ENCODE measurements at places on chromosomes 12 and 14.

DNA sequence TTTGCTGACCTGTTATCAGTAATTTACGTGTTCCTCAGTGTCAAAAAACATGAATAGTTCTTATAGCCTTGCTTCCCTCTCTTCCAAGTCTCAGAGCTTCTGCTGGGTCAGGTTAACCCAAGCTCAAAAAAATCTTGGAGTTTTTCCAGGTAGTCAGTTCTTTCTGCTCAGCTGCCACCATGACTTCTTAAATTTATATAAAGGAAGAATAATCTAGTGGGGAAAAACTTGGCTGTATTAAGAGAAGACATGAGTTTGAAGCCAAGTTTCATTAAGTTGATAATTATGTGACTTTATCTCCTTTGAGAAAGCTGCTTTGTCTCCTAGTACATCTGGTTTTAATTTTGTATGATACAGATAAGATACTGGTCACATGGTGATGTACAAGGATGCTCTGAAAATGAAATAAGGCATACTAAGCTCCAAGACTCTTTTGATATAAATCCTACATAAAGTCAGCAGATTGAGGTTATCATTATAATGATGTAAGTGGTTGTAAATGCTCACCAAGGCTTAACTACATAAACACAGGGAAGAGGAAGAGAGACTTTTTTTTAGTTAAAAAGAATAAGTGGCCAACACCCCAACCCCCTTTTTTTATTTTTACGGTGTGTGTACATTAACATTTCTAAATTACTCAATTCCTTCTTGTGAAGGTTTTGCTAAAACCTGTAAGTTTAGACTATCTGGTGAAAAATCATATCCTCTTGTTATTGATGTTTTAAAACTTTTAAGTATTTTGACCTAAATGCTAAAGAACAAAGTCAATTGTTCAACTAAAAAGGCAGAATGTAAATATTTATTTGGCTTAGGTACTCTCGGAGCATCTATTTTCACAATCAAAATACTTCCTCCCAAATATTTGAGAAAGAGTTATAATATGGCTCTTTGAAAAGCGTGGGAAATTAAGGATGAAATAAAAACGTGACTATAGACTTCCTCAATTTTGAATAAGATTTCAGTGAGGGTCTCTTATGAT is 84.1 kb upstream of the SLC38A2 start:
- no peak for DNase-seq

DNA sequence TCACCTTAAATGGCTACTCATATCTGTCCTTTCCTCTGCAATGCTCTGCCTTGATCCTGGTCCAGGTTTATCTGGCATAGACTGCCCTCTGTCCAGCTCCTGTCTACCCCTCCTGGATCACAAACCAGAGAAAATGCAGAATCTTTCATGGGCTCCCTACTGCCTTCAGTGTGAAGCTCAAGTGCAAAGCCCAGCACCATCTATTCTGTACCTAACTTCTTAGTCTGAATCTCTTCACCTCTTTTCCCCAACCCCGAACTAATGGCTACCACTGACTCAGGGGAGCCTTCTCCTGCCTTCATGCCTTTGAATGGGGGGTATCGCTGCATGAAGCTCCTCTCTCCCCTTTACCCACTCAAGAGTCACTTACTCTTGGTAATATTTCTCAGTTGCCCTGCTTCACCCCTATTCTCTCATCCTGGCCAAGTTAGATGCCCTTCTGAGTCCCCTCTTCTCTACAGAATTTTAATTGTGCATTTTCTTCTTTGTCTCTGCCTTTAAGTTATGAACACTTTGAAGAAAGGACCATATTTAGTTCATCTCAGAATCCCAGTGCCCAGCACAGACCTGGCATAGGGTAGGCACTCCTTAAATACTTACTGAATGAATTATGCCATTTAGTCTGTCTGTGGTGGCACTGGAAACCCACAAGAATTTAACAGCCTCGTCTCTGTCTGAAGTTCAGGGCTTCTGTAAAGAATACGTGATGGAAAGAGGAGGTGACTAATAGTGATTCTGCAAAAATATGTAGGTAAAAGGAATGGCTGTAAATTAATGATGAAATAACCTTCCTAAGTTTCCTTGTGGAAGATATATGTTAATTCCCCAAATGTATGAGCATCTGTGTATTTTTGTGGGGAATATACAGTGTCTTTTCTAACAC is 191.3 kb upstream of the AMIGO2 start:
- no peak for DNase-seq

- DNase-seq: no peak
Measured at GRCh38 chr12:9163392-9163791, 44.8 kb downstream of the PZP start.

DNA sequence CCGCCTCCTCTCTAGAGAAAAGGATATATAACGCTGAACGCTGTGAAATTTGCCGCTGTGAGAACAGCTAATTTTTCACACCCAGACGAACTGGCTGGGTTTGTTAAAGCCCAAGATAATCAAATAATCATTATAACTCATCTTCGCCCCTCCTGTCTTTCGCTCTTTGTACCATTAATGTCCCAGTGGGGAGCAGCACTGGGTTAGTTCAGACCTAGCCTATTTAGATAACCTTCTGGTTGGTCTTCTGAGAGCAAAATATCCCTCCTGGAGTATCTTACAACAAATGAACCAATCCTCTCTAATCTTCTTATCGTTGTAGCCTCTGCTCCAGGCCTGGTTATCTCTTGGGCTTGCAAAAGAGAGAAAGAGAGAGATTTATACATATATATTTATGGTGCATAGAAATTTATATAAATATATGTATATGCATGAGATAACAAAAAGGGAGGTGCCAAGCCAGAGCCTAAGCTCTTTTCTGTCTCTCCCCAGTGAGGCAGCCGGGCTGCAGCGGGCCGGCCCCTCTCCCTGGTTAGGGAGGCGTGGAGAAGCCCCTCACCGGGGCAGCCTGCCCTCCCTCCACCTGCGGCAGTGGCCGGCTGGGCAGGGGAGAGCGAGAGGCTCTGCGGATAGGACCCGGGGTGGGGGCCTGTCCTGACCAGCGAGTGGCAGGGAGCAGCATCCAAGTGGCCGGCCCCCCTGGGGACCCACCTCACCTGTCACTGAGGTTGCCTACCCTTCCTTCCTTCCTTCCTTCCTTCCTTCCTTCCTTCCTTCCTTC is 202.0 kb upstream of the LHX5 start:
- no peak for DNase-seq

- peak; percentile 79 for DNase-seq
Measured at GRCh38 chr14:68862954-68863594, 70.2 kb upstream of the ZFP36L1 start.
